AG09309 (cell line): ENCODE measurements at places on chromosomes 13 and 19.

DNA sequence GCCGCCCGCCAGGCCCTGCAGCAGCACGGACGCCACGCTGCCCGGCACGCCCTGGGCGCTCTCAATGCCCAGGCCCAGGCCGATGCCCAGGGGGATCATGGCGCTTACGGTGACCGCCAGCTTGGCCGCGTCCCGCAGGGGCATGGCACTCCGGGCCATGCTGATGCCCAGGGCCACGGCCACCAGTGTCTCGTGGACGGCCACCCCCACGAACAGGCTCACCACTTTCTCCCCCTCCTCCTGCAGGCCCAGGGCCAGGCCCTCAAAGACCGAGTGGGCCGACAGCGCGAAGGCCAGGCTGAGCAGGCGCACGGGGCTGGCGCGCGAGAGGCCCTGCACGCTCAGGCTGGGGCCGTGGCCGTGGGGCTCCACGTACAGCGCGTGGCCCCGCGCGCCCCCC lies 6.9 kb downstream of the SLC39A3 start:
- DNase-seq, result no peak

DNA sequence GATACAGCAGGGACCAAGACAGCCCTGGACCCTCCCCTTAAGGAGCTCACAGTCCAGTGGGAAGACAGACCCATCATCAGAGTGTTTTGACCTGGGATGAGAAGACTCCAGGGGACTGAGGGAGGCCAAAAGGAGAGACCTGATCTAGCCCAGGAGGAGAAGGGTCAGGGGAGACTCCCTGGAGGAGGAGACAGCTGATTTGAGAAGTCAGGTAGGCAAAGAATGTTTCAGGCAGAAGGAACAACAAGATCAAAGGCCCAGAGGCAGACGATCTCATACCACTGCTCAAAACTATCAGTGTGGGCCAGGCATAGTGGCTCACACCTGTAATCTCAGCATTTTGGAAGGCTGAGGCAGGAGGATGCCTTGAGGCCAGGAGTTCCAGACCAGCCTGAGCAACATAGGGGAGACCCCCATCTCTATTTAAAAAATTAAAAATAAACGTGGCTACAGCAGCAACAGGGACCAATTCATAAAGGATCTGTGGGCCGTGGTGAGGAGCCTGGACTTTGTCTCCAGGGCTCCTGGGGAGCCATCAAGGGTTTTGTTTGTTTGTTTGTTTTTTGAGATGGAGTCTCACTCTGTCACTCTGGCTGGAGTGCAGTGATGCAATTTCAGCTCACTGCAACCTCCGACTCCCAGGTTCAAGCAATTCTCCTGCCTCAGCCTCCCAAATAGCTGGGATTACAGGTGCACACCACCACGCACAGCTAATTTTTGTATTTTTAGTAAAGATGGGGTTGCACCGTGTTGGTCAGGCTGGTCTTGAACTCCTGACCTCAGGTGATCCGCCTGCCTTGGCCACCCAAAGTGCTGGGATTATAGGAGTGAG lies 2.2 kb upstream of the COX6B1 start:
- DNase-seq, result no peak

GRCh38 chr19:8459520-8460270 lies 14.9 kb downstream of the HNRNPM start:
- DNase-seq, result no peak

GRCh38 chr13:36919171-36919832 lies 736 bp downstream of the SMAD9 start:
- DNase-seq, result no peak

DNA sequence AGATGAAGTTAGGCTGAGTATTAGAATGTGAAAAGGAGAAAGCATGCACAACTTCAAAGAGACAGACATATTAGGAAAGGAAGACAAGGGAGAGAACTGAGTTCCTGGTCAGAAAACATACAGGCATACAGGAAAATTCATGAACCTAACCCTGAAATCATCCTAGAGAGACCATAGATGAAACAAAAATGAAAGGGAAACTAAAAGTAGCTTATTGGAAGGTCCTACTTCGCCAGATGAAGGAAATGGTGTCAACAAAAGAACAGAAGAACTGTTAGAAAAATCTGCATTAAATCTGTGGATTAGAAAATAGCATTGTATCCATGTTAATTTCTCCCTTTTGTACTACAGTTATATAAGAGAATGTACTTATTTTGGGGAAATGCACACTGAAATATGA lies 169.0 kb upstream of the UFM1 start:
- no peak for DNase-seq

- no peak for DNase-seq
Measured at GRCh38 chr13:111845621-111846351, 221.2 kb upstream of the SOX1 start.

DNA sequence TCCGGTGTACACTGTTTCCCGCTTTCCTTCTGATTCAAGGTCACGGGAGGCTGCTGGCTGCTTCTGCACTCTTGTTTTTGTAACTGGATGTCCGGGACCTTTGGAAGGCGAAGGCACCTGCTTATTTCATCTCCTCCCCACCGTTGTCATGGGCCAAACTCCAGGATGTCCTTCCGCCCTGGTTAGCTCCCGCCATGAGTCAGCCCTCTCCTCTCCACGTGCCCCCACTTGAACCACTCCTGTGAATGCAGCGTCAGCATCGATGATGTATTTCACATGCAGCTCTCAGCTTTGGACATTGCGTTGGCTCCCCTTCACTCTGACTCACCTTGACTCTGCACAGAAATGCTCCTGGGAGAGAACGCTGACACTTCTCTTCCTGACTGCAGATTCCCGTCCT lies 5.5 kb upstream of the GALP start:
- peak; percentile 5 for DNase-seq

DNA sequence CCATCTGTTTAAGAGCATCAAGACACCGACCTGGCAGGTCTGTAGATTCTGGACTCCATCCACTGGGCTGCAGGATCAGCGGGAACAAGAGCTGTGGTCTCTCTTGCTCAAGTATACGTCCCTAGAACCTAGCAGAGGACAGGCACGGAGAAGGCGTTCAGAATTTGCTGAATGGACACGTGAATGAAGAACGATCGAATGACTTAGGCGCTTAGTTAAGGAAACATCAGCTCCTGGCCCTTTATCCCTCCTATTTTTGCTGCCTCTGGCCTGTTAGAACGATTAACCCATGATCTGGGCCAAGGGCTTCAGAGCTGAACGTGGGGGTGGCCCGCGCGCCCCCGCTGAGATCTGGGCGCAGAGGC lies 953 bp downstream of the DZIP1 start:
- DNase-seq, result no peak

DNA sequence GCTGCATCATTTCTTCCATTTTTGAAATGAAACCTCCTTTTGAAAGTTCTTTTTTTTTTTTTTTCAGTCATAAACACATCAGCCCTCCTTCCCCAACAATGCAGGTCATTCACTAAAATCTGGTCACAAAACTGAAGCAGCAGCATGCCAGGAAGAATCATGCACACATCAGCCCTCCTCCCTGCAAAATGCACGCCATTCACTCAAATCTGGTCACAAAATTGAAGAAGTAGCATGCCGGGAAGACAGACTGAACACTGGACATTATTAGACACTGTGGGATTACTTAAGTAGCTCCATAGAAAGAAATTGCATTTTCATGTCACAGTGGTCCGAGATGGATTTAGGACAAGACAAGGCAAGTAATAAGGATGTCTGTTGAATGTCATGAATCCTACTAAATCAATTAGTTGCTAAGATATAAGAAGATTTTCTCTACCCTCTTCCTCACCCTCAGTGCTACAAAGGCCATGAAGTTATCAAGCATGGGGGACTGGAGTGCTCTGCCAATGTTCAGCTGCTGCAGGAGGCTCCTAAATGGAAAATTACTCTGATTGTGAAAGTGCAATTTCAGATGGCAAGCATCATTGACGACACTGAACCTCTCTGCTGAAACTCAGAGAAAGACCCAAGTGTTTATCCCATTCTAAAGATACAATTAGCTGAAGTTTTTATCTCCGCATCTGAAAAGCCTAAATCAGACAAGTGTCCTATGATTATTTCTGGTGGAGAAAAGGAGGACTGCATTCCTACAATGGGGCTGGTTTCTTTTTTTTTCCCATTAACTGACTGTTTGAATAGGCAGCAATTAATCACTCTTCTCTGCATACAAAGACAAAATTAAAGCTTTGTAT lies 913.2 kb downstream of the DIAPH3 start:
- no peak for DNase-seq

DNA sequence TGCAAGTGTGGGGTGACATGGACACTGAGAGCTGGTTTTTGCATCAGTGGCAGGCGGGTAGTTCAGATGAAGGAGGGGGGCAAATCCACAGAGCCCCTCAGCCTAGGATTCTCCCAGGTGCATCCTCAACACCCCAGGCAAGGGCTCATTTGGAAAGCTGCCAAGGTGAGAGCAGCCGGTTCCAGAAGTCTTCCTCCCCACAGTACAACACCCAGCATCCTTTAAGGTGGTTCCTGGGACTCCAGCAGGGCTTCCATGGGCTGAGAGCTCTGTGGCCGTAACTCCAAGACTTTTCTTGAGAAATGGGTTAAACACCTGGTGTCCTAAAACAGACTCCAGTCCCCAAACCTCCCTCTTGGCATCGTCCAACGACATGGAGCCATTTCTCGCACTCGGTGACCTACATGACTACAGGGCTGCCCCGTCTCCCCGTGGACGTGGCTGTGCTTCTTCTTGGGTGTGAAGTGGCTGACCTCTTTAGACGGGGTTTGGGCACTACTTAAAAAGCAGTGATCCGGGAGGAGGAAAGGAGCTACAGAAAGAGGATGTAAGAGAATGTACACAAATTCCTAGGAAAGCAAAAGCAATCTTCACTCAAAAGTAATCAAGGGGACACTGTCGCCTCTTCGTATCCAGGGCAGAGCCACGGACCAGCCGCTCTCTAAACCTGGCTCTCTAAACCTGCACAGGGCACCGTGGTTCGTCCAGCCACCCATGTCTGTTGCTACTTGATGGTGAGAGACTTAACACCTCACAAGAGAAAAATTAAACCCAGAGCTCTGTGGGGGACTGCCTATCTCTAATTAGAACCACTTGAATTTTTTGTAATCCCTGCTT lies 25.5 kb downstream of the RANBP3 start:
- DNase-seq, result no peak

- no peak for DNase-seq
Measured at GRCh38 chr19:15246198-15246481, 13.9 kb upstream of the EPHX3 start.
